CD4-positive, alpha-beta memory T cell (primary cell): ENCODE measurements at places on chromosomes 2 and 18. TPM values are rescaled to one million over a fixed set of nuclear protein-coding genes. Genes with fewer than 3 reads are reported as not detected.

Gene TMEM200C
- total RNA-seq: not detected

- no peak overlapping the region for H3K4me3 ChIP-seq
- peaks cover 13% of the 10 kb centered on the region for H3K27me3 ChIP-seq
- no peak overlapping the region for H3K27ac ChIP-seq
- no peak for DNase-seq
These were observed 3.8 kb upstream of the ATP8B1 start for GRCh38 chr18:57806978-57807285.

DNA sequence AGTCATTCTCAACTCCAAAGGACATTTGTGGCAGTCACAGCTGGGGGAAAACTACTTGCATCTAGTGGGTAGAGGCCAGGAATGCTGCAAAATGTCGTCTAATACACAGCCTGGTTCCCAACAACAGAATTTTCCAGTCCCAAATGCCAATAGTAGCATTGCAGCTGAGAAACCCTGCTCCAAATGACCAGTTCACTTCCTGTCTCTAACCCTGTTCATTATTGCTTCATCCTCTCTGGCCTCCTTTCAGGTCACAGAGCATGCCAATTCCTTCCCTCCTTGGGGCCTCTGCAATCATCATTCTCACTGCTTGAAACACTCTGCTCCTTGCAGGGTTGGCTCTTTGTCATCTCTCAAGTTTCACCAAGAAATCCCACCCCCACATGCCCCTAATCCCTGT lies 139.1 kb downstream of the IRS1 start:
- no peak overlapping the region for H3K27ac ChIP-seq
- no peaks in the 10 kb centered on the region for H3K36me3 ChIP-seq
- no peaks in the 10 kb centered on the region for H3K27me3 ChIP-seq
- no peak for DNase-seq
- H3K4me1 ChIP-seq: no peaks in the 10 kb centered on the region
- no peak overlapping the region for H3K4me3 ChIP-seq

DNA sequence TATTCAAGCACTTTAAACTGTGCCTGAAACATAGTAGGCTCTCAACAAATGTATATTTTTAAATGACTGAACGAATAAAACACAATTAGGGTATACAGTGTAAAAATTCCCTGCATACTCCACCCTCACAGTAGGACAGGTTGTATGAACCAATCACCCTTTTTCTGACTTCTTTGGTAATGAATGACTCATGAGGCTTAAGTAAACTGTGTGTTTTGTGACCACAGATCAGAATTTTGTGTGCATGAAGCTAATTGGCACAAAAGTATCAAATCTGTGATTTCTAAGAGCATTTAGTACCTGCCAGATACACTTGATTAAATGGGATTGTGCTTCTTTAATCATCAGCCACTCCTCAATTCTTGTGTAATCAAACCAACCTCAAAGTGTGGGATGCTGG lies 109.9 kb upstream of the MAP4K3 start:
- no peak for DNase-seq
- no peaks in the 10 kb centered on the region for H3K36me3 ChIP-seq
- no peaks in the 10 kb centered on the region for H3K4me1 ChIP-seq
- no peak overlapping the region for H3K27ac ChIP-seq
- peaks cover 3% of the 10 kb centered on the region for H3K27me3 ChIP-seq

GRCh38 chr2:42925742-42926433 lies 133.5 kb upstream of the HAAO start:
- no peaks in the 10 kb centered on the region for H3K27me3 ChIP-seq
- no peaks in the 10 kb centered on the region for H3K4me1 ChIP-seq
- H3K36me3 ChIP-seq: no peaks in the 10 kb centered on the region
- H3K27ac ChIP-seq: no peak overlapping the region
- H3K4me3 ChIP-seq: no peak overlapping the region

DNA sequence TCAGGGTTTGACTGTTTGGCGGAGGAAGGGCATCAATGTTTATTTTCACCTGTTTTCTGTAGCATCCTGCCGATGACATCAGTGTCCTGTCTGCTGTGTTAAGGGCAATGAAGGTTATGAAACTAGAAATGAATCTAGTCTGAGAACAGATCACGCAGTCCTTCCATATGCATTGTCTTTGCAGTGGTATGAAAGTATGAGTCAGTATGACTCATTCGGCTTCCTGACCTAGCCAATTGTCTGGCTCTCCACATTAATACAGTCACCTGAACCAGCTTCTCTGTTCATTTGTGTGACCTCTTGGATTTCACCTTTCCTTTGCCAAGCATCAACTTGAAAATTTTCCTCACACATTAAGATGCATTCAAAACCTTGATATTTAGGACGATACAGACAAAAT lies 353.8 kb downstream of the RND3 start:
- H3K4me1 ChIP-seq: no peaks in the 10 kb centered on the region
- no peak overlapping the region for H3K27ac ChIP-seq
- no peaks in the 10 kb centered on the region for H3K36me3 ChIP-seq

- no peak for DNase-seq
- no peaks in the 10 kb centered on the region for H3K36me3 ChIP-seq
- H3K27me3 ChIP-seq: no peaks in the 10 kb centered on the region
- H3K4me3 ChIP-seq: no peak overlapping the region
- no peak overlapping the region for H3K27ac ChIP-seq
These were observed 37.2 kb downstream of the AGPS start for GRCh38 chr2:177429688-177430325.
